ENCODE measurements at places on chromosomes 2 and 18.

DNA sequence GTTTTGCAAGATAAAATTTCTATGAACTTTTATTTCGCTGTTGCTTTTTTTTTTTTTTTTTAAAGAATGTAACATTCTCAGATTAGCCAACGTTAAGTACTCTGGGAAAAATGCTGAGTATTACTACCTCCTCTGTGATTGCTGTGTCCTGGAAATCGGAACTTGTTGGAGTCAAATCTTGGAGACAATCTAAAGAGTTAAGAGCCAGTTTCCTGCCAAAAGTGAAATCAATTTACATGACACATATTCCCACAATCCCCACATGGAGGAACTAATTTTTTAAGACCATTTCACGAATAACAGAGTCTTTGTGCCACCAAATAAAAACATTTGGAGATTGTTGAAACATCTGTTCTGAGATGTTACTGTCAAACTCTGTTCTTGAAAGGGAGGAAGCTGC is 127.8 kb downstream of the MEP1B start:
- DNase-seq: no peak

DNA sequence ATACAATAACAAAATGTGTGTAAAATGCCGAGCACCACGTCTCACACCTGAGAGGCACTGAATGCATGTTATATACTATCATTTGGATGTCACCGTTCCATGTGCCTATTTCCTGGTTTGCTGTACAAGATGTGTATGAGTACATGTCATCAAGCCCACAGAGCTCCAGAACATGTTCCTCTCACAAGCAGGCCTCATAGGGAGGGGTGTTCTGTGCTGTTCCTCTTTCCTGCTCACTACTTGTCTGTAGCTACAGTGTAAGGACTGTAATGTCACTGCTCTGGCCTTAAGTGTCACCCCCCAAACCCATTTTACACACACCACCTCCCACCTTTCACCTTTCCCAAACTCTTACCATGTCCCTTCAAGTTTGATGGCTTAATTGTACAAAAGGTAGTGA is 1.8 kb downstream of the AFF3 start:
- DNase-seq: no peak

GRCh38 chr2:210768329-210768910 is 212.0 kb downstream of the CPS1 start:
- DNase-seq: no peak

GRCh38 chr2:175883586-175884194 is 118.4 kb downstream of the LNPK start:
- DNase-seq: no peak

- no peak for DNase-seq
Measured at GRCh38 chr18:6132751-6133368, 237.5 kb upstream of the TMEM200C start.

DNA sequence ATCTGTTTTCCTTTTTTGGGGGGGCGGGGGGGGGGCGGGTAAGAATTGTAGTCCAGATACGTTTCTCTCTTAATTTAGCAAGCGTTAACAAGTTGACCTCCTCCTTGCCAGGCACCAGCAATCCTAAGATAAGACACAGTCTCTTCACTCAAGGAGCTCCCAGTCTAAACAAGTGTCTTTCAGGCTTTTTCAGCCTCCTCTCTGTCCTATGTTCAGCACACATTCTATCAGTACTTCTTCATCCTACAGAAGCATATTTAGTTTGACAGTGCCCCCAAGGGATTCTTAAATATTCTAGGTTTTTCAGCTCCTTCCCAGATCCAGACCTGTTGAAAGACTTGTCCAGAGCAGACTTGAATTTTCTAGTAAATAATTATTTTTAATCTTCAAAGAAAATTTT is 2.7 kb downstream of the PPP1CB start:
- no peak for DNase-seq

GRCh38 chr2:174771631-174772471 is 7.6 kb upstream of the CHRNA1 start:
- no peak for DNase-seq

GRCh38 chr2:142585785-142586184 is 291.7 kb upstream of the KYNU start:
- no peak for DNase-seq

DNA sequence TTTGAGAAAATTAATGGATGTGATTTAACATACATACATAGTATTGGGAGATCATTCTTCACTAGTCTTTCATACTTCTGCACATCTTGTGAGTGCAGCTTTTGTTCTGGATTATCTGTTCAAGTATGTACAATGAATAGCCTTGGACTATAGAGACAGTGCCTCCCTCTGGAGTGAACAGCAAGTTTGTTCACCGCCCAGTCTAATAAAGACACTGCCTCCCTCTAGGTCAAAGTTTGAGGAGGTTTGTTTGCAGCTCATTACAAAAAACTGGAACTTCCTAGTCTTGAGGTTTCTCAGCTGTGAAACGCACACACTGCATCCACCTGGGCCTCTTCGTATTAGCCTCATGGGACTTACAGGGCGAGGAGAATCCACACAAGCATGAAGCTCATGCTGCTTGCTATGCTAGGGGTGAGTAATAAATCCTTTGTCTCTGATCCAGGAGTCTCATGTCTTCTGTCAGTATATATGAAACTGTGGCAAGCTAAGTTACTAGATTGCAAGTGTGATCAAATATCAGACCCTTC is 26.0 kb upstream of the LAPTM4A start:
- no peak for DNase-seq

GRCh38 chr2:240367721-240368120 is 67.7 kb upstream of the GPC1 start:
- DNase-seq: no peak

DNA sequence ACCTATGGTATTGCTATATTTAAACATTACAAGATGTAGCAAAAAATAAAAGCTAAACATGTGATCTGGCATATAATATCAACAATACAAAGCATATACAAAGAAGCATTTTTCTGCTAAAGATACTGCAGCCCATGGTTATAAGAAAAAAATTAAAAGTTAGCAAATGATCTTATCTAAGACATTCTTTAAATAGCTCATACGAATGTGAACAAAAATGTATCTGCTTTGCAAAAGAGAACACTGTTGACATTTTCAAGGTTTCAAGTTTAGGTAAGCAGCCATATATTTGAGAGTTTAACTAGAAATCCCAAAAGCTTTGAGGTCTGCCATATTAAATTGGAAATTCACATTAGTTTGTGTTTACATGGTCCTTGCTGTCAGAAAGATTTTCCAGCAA is 301.0 kb upstream of the SLC39A10 start:
- DNase-seq: no peak

DNA sequence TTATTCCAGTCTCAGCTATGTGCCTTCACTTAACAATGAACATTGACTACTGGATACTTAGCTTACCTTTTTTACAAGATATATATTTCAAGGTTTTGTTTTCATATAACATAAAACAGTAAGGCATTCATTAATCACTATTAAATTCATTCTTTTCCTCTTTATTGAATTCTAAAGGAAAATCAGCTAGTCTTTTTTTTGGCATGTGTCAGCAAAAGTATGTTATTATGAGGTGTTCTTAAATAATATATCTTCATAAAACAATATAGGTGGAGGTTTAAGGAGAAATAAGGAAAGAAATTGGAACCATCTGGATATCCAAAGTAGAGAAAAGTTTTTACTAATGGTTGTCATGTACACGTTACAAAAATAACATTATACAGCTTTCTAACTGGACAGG is 472.6 kb downstream of the ARHGAP15 start:
- no peak for DNase-seq

DNA sequence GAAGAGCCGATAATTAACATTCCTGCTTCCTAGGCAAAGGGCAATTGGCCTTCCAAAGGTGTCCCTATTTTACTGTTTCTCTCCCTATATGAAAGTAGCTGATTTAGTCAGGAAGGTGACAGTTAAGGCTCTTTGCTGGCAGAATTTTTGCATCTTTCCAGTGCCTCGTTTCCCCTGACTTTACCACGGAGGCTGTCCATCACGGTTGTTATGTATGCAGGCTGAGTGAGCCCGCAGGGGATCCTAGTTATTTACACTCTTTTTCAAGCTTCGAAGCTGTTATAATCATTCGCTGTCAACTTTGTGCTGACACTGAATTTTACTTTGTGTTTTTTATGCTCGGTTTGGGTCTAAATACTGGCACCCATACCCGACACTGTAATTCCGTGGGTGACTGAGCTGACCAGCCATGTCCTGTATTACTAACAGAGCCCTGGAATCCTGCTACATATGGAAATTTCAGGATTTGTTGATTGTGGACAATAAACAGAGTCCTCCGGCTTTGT is 713.8 kb upstream of the FANCL start:
- no peak for DNase-seq

DNA sequence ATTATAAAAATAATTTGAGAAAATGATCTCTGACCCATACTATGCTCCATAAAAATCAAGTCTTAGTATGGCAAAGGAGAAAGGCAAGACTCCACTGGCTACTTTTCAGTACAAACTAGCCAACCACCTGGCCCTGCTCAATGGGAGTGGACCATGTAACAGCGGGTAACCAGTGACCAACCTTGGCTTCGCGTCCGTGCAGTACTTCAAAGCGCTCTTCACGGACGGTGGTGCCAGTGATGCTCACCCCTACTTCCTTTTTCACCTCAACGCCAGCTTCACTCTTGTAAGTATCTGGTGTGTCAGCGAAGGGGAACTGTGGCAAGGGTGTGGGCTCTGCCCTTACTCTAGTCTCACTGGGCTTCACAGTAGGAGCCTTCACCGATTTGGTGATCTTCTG is 23.3 kb downstream of the TTN start:
- no peak for DNase-seq

- no peak for DNase-seq
Measured at GRCh38 chr18:6059551-6059950, 164.2 kb upstream of the TMEM200C start.

DNA sequence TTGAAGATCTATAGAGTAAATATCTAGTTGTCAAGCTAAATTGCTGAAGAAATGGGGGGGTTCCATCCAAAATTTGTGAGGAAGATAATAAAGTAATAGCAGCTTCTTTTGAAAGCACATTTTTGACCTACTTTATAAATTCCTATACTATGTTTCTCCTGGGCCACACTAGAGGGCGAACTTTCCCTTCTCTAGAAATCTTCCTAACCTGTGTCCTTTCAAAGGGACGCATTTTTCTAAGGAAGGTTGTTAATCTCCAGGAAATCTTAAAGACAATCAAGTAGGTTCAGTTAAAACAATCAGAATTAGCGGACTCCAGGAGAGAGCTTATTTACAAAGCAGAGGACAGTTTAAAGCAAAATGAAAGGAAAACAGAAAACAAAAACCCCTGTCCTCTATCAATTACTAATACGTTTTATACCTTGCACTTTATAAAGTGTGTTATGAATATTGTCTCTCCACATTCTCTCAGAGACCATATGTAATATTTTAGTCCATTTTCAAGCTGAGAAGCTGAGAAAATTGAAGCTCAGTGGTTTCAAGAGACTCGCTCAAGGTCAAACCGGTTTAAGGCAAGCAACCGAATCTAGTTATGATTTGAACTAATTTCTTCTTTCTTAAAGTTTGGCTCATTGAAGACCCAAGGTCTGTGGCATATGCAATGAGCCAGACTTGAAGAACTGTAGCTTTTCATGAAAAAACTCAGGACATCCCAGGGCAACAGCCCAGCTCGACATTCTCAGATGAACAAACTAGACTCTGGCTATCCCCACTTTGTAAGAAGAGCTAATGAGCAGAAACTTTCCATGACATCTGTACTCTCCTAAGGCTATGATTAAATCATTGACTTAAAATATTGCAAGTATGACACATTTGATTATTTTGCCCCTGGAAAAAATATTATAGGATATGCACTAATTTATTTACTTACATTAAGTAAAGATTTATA is 273.6 kb downstream of the PAX3 start:
- no peak for DNase-seq

- DNase-seq: no peak
Measured at GRCh38 chr2:283996-284794, 3.7 kb downstream of the ALKAL2 start.

DNA sequence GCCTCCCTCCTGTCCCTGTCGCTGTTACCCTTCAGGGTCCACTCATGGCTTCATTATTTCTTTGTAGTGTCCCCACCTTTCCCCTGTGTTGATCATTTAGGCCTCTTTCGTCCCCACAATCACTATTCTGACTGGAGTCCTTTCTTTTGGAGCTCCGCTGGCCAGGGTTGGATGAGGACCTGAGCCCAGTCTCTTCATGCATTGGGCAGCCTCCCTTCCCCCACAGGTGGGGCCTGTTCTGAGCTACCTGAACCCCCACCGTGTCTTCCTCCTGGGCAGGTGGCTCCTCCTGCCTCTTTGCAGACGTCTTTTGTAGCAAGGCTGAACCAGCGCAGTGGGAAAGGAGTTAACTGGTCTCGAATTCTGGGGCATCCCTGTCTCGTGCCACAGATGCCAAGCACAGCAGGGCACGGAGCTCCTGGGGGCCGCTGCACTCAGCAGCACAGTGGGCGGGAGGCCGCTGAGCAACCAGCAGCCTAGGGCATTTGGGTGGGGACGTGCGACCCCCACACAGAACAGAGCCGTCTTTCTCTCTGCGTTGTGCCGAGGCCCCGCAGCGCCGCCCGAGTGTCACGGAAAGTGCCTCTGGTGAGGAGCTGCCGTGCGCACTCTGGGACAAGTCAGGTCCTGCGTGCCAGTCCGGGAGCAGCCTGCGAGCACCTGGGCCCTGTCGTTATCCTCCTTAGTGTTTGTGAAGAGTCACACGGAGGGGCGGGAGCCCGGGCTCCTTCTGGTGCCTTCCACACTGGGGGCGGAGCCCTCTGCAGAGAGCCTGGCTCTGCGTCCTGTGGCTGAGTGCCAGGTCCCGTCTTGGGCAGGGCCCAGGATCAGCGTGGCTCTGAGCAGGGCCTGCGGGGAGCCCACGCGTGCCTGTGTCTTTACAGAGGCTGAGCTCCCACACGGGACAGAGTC is 130.1 kb downstream of the NFATC1 start:
- DNase-seq: no peak

DNA sequence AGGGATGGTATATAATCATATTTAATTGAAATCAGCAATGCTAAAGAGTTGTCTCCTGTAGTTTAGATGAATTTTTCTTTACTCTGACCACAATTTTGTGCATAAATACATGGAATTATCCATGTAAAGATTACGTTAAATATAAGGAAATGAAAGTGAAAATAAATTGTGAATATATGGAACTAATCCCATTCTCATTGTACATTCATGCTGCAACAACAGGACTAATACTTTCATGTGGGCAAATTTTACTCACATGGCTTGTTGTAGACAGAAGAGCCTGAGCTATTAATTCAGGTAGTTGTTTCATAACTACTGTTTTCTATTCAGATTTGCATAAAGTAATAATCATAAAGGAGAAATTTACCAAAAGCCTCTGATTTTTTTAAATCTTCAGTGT is 357.8 kb downstream of the ARHGAP15 start:
- no peak for DNase-seq

- DNase-seq: no peak
Measured at GRCh38 chr2:199692489-199692888, 158.5 kb downstream of the FTCDNL1 start.

- no peak for DNase-seq
Measured at GRCh38 chr18:46332286-46332801, 228.2 kb downstream of the HAUS1 start.

- no peak for DNase-seq
Measured at GRCh38 chr2:105935063-105935462, 190.4 kb downstream of the NCK2 start.

DNA sequence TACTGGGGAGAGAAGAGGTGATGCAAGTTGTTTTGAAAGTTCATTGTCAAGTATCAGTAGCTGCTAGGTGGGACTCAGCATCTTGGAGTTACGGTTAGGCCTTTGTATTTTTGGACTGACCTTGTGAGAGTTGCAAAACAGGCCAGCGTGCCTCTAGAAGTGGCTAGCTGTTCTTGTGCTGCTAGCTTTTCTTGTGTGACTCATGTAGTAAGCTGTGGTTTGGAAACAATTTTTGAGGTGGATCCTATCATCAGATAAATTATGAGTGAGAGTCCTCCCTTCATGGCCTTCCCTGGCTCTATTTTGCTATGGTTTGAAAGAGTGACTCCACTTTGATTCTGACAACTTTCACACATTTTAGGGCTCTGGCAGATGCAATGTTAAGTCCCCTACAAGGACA is 409.2 kb upstream of the HS6ST1 start:
- no peak for DNase-seq
